ENCODE measurements at places on chromosomes 1 and 21.

GRCh38 chr1:77126307-77126706 lies 92.9 kb downstream of the PIGK start:
- peak; percentile 79 for DNase-seq

DNA sequence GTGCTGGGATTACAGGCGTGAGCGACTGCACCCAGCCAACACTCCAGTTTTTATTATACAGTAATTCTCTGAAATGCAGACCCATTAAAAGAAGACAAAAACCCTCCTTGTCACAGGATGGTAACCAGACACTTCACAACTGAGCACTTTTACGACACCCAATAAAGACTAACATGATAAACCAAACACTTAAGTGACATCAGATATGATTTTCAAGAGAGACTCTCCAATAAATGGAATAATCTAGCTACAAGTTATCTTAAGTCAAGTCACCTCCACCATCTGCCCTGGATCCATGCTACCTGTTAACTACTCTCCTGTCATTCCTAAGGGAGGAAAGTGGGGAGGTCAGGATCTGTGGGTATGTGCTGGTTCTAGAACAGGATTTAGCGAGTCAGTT lies 5.6 kb downstream of the GNG12 start:
- no peak for DNase-seq

DNA sequence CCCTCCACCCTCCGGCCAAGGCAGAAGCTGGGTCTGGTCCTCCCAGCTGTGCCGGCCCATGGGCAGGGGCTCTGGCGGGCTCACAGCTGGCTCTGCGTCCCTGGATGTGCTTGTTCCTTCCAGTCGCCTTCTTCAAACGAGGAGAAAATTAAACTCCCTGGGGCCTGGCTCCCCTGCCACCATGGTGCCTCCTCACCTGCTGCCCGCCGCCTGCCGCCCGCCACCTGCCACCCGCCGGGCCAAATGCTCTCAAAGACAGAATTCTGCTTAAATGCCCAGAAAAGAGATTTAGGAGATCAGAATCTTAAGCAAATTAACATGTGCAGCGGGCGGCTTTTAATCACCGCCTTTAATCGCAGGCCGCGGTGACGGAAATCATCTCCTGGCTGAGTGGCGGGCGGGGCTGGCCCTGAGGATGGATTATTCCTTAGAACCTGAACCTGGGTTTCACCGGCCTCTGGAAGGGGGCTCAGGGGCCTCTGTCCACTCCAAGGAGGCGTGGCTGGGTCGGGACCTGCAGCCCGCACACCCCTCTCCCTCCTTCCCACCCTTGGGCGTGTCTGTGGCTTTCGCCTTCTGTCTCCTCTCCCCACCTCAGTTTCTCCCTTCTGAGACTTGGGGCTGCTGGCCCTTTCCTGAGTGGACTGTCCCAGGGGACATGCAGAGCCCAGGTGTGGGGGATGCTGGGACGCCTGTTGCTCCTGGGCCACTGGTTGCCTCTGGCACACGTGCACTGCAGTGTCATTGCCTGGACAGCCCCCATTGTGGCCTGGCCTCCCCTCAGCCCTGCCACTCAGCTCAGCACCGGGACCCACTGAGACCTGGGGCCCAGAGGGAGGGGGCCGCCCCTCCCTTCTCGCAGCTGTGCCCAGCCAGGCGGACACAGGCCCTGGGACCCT lies 10.5 kb upstream of the PLCH2 start:
- no peak for DNase-seq

- DNase-seq = no peak
Measured at GRCh38 chr1:110326826-110327225, 12.4 kb upstream of the RBM15 start.

DNA sequence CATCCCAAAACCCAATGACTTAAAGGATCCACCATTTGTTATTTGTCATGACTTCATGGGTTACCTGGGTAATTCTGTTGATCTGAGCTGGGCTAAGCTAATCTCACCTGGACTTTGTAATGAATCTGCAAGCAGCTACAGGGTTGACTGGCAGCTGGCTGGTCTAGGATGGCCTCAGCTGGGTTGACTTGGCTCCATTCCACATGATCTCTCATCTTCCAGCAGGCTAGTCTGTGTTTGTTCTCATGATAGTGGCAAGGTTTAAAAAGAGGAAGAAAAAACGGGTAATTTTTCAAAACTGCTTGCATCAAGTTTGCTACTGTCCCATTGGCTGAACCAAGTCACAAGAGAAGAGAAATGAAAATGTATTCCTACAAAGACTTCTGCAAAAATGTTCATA lies 24.8 kb upstream of the ZMYM4 start:
- no peak for DNase-seq

DNA sequence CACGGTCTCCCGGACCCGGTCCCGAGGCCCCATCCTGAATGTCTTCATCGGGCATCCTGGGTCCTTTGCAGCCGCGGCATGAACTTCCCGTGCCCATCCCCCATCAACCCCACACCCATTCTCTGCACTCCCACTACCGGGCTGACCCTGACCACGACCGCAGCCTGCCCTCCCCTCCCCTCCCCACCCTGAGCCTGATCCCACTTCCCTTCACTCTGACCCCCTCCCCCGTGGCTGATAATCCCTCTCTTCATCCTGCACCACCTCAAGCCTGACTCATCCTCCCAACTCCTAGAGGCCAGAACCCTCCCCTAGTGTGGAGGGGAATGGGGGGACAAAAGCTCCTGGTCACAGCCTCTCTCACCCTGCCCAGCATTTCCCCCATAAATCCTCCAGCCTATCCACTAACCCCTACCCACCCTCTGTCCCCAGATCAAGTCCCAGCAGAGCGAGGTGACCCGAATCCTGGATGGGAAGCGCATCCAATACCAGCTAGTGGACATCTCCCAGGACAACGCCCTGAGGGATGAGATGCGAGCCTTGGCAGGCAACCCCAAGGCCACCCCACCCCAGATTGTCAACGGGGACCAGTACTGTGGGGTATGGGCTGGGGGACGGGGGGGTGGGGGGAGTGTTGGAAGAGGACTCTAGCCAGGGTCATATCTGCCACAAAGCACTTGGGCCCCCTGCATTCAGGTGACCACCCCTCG lies 602 bp downstream of the SH3BGRL3 start:
- no peak for DNase-seq

- no peak for DNase-seq
Measured at GRCh38 chr1:230333590-230334446, 92.3 kb downstream of the PGBD5 start.

GRCh38 chr1:79295967-79296366 lies 289.4 kb upstream of the ADGRL4 start:
- DNase-seq = no peak

GRCh38 chr1:25898223-25899015 lies 7.8 kb downstream of the STMN1 start:
- no peak for DNase-seq
